H9 (cell line): ENCODE measurements at places on chromosomes 11 and 22.
A peak's percentile ranks its signal among the peaks of the same experiment; 100 is the strongest.

GRCh38 chr11:68019486-68019885, 9.4 kb downstream of the ALDH3B1 start:
- DNase-seq: no peak

- DNase-seq: peak; percentile 60
Observed at GRCh38 chr11:57751676-57752253, at the start of gene BTBD18. Gene BTBD18 (minus strand): TSS chr11:57751819. CDS start chr11:57751188, 631 bp downstream.

GRCh38 chr11:77619576-77620198, 17.9 kb downstream of the CLNS1A start:
- DNase-seq: no peak

DNA sequence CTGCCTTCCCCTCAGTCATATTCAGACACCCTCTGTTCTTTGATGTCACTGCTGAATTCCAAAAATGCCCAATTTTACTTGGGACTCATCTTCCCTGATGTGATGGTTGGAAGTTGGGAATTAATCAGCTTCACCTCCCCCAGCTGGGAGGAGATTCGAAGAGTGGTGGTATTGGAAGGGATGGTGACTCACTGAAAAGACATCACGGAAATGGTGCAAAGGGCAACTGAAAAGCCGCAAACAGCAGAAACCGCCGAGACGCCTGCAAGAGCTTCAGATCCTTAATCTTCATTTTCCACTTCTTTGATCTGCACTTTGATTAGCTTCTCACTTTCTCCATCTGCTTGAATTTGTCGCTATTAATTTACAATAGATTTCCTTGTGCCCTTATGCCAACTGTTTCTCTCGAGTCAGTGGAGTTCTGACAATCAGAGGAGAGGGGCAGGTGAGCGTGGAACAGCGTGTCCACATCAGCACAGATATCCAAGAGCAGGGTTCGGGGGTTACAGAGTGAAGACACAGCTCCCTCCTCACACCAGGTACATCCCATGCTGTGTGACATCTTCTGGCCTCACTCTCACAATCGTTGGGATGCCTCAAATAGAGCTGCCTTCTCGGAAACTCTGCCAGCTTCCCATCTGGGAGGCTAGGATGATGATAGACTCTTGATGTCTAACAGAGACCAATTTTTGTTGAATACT, 325.4 kb downstream of the BRD1 start:
- DNase-seq: no peak

DNA sequence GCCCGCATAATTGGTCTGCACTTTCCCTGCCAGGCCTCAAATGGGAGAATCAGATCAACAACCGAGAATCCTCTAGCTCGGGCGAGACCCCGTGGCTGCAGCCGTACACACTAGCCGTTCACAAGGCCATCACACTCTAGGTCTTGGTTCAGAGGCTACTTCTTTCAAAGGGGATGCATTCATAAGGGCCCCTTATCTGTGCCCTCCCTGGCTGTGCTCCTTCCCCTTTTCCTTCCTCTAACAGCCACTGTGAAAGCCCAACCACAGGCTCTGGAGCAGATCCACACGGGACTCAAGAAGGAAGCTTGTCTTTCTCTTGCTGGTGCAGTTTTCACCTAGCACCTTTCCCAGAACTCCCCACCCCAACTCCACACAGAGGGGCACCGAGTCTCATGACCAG, 24.5 kb downstream of the SMIM38 start:
- no peak for DNase-seq

GRCh38 chr11:33774736-33775466, 581 bp upstream of the FBXO3 start:
- peak; percentile 33 for DNase-seq
